ENCODE measurements at places on chromosomes 13 and 19.
A peak's percentile ranks its signal among the peaks of the same experiment; 100 is the strongest.

DNA sequence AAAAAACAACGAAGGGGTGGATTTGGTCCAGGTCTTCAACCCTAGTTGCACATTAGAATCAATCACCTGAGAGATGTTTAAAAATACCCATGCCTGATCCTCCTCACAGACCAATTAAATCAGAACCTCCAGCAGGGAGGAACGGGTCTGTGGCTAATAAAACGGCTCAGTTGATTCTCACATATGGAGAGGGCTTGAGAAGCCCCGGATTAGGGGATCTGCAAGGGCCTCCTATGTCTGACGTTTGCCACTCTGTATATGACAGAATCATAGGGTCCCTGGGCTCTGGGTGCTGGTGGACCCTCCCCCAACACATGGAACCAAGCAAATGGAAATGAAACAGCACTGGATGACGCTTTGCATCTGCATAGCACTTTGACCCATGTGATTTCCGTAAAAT lies 36.7 kb upstream of the C13orf42 start:
- no peak for DNase-seq

GRCh38 chr13:107554460-107554859 lies 660.9 kb downstream of the LIG4 start:
- no peak for DNase-seq

- no peak for DNase-seq
These were observed 1721.9 kb downstream of the OLFM4 start for GRCh38 chr13:54750521-54750920.

DNA sequence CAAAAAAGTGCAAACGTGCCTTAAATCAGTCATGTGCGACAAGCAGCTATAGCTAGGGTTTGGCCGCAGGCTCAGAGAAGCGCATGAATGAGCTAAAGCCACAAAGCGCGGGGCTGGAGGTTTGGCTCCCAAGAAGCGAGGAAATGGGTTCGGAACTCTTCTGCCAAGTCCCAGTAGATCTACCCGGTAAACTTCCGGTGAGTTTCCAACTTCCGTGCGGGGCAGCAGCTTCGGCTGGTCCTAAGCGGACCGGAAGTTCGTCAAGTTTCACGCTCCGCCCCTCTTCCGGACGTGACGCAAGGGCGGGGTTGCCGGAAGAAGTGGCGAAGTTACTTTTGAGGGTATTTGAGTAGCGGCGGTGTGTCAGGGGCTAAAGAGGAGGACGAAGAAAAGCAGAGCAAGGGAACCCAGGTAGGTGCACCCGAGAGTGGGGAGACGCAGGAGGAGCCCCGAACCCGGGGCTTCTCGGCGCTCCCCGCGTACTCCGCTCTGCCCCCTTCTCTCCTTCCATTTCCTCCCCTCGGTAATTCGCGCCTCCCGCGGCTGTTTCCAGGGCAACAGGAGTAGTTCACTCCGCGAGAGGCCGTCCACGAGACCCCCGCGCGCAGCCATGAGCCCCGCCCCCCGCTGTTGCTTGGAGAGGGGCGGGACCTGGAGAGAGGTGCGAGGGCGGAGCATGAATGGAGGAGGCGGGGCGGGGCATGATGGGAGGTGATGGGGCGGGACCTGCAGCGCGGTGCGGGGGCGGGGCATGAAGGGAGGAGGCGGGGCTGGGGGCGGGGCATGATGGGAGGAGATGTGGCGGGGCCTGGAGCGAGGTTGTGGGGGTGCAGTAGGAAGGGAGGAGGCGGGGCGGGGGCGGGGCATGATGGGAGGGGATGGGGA lies at the start of gene NR1H2:
Gene NR1H2, plus strand, starts transcription at position 292 of the 885 bp plus-strand sequence. CDS start 1,149 bp downstream, outside the sequence.
- peak; percentile 97 for DNase-seq

GRCh38 chr19:4622695-4623421 lies 16.5 kb upstream of the TNFAIP8L1 start:
- DNase-seq, result no peak

DNA sequence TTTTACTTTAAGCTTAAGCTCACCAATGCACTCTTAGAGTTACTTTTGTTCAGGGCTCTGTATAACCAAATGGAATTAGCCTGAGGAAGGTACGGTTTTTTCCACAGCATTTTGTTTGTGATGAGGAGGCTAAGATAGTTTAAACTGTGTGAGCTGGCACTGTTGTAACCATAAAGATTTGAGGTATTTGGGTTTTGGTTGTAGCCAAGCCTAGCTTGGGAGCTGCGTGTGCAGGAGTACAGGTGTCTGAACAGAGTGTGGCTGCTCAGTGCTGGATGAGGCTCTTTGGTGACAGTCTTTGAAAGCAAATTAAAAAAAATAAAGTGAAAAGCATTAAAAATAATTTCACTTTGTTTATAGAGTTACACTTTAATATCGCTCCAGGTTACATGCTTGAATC lies 56.0 kb downstream of the ARHGEF7 start:
- no peak for DNase-seq
